ENCODE measurements at places on chromosomes 2 and 18.

DNA sequence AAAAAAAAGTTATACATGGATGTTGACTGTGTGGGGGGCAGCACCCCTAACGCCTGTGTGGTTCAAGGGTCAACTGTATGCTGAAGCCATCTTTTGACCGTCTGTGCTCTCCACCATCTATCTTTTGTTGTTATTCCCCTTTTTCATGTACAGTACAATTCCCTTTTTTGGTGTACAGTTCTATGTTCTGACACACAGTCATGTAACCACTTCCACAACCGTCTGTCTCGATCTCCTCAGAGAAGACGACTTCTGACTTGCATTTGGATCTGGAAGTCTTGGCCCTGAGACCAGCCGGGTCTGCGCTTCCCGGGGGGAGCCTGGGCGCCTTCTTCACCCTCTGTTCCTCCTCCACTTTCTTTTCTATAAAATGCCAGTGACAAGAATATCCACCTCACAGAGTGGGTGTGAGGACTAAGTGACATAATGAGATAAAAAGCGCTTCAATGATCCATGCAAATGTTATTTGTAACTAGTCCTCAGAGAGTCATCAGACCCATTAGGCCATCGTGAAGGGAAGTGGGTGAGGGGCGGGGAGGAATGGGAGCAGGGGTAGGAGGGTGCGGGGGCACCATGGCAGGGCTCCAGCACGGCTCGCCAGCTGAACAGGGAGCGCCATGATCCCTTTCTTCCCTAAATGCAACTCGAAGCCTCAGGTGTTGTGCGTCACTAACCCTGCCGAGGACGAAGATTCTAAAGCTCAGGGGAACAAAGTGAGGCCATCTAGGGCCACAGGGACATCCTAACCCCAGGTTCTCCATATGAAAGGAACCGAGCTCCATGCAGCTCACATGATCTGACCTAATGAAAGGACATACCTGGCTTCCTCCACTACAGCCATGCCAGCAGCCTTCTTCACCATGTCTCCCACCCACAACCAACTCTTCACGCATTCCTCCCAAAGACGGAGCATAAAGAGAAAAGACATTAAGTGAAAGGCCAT lies 16.6 kb downstream of the ADCY3 start:
- no peak for DNase-seq

DNA sequence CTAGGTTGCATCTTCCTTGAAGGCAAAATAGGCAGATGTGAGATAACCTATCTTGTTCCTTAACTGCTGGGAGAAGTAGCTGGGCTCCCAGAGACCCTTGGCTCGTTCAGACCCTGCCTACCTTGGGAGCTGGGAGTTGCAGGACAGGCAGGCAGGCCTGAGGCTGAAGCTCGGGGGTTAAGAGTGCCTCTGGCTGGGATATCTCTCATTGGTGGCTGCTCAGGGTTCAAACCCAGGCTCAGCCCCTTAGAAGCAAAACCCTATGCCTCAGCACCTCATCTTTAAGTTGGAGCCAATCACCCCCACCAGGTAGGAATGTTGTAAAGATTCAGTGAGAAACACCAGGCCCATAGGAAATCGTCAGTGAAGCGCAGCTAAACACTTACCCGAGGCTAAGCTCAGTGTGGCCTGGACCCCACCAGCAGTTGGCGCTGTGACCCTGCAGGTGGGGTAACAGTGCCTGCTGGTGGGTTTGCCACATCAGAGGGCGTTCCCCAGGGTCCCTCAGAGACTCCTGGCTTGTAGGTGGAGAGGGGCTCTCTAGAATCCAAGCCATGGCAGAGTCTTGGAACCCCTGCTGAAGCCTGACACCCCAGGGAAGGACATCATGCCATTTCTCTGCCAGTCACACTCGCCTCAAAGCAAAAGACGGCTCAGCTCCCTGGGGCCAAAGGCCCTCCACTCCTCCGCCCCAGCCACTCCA lies 54.6 kb upstream of the GPR17 start:
- DNase-seq, result peak; percentile 60

- no peak for DNase-seq
Measured at GRCh38 chr2:1538663-1539062, 125.4 kb downstream of the TPO start.

DNA sequence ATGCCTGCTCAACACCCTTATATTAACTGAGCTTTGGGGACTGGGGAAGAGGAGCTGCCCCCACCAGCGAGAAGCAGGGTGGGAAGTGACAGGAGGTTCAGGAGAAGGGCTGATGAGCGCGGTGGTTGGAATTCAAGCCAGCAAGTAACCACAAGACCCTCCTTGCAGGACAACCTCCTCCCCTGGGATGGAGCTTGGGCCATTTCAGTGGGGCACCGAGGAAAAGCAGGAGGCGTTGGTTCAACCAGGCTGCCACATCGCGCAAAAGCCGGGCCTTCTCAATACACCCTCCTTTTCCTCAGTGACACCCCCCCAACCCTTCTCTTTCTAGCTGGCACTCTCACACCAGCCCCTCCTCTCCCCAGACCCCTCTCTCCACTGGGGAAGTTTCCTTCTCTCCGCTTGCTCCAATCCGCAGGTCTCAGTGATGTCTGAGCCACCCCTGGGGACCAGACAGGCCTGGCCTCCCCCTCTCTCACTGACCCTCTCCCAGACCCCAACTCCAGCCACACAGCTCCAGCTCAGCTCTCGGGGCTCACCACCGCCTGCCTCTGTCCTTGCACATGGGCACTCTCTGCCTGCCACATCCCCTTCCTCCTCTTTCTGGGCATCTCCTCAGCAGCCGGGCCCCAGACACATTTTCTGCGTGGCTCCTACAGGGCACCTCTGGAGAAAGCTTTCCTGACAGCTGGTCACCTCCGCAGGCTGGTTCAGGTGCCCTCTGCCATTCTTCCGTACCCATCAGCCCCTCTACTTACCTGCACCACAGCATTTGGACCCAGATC lies 44.5 kb downstream of the KCNF1 start:
- no peak for DNase-seq

GRCh38 chr2:94994063-94994913 lies 31.2 kb upstream of the MAL start:
- DNase-seq, result no peak

DNA sequence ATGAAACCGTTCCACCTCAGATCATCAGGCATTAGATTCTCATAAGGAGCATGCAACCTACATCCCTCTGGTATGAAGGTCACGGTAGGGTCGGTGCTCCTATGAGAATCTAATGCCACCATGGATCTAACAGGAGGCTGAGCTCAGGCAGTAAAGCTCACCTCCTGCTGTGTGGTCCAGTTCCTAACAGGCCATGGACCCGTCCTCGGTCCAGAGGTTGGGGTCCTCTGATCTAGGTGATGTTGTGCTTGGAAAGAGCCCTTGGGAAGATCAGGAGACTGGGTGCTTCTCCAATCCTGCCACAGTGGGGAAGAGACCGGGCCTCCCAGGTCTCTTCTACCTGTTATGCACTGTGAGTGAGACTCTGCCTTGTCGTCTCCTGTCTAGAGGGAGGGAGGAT lies 104.6 kb downstream of the ACKR3 start:
- no peak for DNase-seq

DNA sequence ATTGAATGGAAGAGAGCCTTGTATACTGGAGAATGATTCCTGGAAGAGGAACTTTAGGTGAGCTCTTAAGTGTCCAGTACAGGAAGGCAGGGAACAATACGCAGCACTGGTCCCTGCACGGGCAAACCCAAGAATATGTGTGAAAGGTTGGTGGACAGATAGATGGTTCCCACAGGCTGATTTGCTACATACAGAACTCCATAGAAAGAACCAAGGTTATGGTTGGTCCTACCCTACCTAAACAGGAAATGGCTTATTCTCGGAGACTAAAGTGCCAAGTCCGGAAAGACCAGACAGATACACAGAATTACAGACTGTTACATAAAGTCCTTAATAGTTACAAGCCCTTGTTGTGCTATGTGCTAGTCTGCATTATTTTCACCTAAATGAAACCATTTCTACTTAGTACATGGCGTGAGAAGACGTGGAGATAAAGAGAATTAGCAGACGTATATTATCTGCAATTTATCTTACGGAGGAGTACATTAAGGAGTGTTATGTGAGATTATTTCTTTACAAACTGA lies 1.2 kb downstream of the REV1 start:
- no peak for DNase-seq

GRCh38 chr2:124563426-124563825 lies 538.3 kb downstream of the CNTNAP5 start:
- DNase-seq, result no peak

DNA sequence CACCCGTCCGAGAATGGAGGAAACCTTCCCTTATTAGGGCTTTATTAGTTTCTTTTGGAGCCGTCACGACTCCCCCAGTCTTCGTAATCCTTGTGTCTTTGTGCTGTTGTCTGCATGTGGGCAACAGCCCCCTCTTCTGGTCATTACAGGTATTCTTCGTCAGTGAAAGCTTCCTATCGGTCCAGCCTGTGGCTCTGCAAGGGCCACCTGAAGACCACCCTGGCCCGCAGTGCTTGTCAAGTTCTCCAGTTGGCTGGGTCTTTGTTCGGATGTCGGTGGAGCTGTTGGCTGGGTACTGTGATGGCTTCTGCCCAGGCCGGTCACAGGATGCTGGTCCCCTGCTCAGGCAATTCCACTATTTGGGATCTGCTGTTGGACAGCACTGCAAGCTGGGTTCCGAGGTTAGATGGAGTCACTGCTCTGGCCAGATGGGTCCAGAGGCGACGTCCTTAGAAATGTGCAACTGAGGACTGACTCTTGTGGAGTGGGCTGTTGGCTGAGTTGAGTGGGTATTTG lies 19.2 kb downstream of the E2F6 start:
- DNase-seq, result peak; percentile 37

GRCh38 chr2:237290261-237290660 lies 123.7 kb downstream of the COL6A3 start:
- no peak for DNase-seq

DNA sequence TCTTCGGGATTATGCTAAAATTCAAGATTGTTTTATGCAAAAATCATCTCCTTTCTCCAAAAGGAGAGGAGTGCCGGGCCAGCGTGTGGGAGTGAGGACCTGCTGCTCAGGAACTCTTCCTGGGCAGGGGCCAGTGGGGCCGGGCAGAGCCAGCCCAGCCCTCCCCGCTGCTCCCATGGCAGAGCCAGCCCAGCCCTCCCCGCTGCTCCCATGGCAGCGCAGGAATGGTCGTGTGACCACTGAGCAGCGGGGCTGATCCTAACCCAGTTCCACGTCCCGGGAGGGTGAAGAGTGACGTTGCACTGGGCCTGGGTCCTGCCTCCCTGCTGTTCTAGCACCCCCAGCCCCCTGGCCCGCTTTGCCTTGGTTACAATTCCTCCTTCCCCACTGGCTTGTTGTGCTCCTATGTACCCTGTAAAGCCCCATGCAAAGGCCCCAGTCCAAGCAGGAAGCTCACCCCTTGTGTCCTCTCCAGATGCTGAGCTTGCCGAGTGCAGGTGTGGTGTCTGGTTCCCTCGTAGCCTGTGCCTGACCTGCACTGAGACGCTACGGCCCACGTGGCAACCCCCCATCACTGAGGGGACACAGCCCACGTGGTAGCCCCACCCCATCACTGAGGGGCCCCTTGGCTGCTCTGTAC lies 11.4 kb upstream of the NEU4 start:
- no peak for DNase-seq

- no peak for DNase-seq
Measured at GRCh38 chr2:48435909-48436308, 94.0 kb upstream of the STON1 start.

DNA sequence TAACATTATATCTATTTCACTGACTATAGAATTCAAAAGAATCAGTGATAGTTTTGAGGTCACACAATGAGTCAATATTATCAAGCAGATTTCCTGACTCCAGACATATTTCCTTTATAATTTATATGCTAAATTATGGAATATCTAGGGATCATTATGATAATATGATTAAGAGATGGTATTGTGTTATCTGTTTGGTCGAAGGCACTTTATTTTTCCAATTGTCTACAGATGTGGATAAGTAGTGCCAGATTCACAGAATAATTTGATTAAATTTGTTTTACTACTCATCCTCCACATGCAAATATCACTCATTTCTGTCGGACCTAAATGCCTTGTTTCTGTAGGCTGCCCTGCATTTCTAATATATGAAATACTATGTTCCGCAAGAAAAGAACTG lies 4.4 kb downstream of the ZNF804A start:
- no peak for DNase-seq

DNA sequence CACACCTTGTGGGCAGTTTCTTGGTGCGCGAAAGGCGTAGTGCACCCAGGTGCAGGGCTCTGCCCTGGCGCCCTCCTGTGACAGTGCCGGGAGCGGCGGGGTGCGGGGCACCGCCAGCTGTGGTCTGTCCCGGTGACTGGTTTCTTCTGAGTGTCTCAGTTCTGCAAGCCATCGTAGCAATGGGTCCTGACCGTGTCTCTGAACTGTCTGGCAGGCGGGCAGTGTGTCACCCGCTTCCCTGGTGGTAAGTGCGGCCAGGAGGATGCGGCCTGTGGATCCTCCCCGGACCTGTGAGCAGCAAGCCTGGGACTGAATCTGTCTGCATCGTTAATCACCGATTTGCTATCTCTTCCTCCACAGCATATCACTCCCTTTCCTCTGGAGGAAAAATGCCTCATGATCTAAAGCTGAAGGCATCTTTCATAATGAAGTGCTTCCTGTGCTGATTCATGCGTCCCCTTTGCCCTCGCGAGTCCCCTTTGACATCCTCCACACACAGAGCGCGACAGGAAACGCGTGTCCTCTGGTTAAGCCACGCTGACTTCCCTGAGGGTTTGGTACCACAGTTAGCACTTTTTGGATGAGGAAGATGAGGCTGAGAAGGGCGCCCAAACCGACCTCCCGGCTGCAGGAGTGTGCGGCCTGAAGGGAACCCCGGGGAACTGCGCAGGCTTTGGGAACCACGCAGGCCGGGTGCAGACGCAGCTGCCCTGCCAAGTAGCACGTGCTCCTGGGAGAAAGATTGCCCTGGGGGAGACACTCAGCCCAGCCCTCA lies 416.0 kb upstream of the HS6ST1 start:
- no peak for DNase-seq

DNA sequence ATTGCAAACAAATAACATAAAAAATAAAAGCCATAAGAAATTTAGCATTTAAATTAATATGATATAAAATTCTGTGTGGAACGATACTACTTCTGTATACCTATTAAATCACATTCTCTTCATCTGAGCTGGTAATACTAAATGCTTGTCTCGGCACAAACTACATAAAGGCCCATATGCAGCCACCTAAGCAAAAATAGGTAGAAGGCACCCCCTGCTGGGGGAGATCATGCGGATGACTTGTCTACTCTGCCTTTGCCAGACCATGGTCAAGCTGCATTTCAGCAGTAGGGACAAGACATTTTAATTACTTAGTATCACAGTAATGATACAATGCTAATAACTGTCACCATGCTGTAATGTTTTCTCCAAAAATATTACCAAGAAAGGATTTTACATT lies 108.0 kb downstream of the CDH19 start:
- no peak for DNase-seq

DNA sequence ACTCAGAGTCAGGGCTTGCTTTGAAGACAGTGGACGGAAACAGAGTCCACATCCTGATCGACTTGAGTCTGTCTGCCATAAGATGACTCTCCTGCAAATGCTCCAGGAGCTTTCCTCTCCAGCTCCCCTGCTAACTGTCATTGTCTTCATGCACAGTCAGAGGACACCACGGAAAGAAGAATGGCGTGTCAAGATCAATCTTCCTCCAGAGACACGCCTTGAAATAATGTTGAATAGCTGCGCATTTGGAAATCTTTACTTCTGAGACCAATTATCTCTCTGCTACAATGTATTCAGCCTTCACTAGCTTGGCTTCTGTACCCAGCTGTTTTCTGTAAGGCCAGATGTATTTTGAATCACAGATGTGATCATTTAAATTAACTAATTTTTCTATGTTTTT lies 457.2 kb downstream of the CDH2 start:
- no peak for DNase-seq
